C1 segment of cervical spinal cord (tissue), 14 donors: ENCODE measurements at places on chromosomes 12 and 14.

DNA sequence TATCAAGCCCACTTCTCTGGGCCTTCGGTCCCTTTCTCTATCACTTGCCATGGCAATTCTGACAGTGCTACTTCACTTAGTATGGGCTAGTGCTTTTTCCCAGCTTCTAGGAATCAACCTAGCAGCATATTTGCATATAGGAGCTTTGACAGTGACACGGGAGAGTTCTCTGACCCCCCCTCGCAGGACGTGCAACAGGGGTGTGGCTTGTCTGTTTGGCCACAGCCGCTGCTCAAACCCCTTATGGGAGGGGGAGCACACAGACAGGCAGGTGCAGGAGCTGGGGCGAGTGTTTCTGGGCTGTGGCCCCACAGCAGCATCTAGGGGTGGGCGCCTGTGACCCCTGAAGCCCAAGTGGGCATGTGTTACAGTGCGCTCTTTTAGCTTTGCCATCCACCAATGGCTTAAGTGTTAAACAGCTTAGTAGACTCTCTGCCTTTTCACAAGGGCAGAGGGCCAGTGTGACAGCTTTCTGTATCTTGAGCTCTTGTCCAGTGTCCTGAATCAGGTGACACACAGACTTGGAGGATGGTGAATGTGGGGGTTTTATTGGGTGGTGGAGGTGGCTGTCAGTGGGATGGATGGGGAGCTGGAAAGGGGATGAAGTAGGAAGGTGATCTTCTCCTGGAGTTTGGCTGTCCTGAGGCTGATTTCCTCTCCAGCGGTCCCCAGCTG, 229.3 kb downstream of the PCNX1 start:
- no peak for DNase-seq

DNA sequence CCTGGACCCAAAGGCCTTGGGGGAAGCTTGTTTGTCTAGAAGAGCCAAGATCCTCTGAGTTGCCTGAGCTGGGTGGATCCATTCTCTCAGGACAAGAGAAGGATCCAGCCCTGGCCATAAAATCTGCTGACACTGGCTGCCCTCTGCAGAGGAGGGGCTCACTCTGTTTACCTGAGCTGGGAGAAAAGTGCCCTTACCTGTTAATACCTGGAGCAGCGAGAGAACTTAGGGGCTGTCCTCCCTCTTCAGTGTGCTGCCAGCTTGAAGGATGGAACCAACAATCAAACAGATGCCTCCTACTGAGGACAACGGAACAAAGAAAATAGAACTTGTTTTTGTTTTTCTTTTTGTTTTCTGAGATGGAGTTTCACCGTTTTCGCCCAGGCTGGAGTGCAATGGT, 7.3 kb upstream of the KRT7 start:
- no peak for DNase-seq

GRCh38 chr12:94536040-94536965, 76.6 kb upstream of the CEP83 start:
- no peak for DNase-seq

DNA sequence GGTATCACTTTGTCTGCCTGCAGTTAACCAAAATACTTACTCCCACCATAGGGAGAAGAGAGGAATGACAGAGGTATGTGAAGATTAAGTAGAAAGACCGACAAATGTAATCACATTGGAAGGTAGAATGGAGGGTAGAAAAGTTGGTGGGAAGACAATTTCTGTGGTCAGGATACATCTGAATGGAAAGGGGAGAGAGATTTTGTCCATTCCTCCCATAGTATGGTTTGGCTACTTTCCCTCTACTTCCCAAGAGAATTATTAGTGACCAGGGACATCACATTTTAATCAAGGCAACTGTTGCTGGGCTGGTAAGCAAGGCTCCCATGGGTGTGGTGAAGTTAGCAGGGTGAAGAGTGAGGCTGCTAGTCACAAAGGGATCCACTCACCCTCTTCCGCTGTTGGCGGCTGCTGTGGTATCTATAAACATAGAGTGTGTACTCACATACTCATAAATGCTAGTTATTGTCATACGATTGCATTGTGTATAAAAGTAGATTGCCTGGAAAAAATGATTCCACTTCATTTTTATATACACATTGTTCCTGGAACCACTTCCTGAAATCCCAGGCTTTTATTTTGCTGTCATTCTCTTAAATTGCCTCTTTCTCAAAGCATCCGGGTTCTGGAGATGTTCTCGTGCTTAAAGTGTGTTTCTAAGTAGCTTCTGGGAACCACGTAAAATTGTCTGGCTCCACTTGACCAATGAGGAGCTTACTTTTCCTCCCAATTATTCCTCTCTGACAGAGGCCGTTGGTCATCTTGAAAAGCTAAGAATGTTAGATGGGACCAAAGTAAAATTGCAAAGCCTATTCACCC, 413.1 kb downstream of the ZFP36L1 start:
- DNase-seq = no peak

DNA sequence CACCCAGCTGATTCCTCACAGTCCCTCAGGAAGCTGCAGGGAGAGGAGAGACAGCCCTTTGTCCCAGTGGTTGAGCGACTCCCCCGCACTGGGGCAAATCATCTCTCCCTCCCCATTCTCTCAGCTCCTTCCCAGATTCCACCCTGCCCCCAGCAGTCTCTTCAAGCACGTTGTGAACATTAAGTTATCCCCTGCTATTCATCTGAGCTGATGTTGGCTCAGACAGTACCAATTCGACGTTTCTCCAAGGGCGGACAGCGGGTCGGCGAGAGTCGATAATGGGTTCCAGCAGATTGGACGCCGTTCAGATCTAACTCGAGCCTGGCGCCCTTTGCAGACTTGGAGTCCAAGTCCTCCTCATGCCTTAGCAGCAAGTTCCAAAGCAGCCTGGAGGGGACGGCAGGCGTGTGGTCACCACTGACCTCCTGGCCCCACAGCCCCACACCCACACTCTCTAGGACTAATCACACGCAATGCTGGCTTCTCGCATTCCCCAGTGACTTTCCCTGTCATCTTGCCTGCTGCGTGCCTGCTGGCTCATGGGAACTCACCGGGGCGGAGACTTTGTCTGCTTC, 245.9 kb downstream of the CHST11 start:
- DNase-seq = no peak

DNA sequence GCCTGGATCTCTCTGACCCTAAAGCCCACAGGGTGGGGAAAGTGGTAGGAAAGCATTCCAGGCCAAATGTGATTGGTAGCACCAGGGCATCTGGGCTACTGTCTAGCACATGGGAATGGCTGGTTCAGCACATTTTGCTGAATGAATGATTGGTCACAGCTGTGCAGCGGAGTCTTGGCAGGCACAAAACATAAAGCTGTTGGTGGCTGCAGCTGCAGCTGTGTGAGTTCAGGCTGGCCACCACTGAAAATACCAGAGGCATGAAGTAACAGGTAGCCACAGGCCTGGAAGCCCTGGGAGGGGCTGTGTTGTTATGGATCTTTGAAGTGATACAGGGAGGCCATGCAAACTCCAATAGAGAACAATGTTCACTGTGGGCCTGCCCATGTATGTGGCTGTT, 72.7 kb downstream of the MYRFL start:
- DNase-seq = no peak
